NK-92 treated with Interleukin-12 subunit alpha and Interleukin-12 subunit beta, amount 100 ng/mL, for 24 hours (cell line): ENCODE measurements at places on chromosomes 12 and 14.

DNA sequence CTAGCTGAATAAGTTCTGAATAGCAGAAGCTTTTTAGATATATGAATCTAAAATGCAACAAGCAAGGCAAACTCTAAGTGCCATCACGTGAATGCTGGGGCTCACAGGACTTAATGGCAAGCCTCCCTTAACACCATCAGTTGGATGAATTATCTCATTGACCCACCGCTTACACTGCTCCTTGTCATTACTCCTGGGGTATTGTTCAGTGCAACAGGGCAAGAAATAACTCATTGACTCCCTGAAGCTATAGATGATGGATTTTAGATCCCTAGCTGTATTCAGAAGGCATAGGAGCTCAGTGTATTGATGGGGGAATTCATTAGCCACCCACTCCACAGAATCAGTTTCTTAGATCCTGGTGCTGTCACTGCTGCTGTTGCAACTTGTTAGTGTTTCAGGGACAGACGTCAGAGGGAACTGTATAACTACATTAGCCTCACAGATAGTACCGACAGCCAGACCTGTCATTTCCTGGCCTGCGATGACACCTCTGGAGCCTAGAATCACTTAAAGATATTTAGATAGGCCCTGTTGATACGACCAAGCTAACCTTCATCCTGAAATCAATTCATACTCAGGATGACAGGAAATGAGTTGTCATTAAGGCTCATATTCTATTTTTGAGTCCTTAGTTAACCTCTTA, 735.3 kb downstream of the DIO2 start:
- DNase-seq, result no peak

DNA sequence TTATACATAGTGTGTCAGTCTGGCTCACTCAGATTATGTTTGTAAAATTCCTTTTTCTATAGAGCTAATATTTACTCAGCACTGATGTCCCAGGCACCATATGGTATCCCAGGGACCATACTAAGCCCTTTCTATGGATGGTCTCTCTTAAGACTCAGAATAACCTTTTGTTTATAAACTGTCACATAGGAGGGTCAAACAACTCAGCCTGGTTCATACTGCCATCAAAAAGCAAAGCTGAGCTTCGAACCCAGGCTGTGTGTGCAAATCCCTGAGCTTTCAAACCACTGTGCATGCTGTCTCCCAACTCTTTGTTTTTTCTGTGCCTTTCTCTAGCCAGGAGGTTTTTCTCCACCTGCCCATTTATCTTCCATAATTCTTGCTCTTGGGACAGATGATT, 135.6 kb upstream of the ARHGAP5 start:
- no peak for DNase-seq

- no peak for DNase-seq
Observed at GRCh38 chr14:67269298-67270060, 28.2 kb downstream of the PALS1 start.

- DNase-seq, result no peak
Observed at GRCh38 chr14:39381366-39381765, 50.9 kb downstream of the FBXO33 start.

DNA sequence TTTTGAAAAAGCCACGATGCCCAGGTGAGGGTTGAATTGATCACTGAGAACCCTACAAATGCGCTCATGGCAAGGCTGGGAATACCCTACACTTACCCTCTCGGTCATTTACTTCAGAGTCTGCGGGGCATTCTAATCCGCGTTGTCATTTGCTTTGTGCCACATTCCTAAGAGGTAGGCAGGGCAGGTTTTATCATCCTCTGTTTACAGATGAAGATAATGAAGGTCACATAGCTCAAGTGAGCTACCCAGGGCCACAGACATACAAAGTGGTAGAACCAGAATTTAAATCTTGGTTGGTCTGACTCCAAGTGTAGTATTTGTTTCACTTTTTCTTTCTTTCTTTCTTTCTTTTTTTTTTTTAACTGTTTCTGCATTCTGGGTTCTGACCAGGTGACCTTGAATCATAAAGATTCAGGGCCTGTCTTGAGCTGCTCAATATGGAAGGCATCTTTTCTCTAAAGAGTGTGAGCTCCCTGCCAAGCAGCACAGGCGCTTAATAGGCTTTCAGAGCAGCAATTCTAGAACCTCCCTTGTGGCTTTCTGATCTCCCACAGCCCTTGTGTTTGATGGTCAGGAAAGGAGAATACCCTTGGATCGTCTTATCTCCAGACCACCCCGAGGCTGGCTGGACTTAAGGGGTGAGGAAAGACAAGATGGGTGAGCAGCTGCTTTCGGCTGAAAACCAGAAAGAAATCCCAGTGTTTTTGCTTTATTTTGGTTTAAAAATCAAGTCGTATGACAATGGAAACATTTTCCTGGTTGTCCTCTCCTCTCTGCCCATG, 662 bp upstream of the BATF start:
- DNase-seq, result no peak

DNA sequence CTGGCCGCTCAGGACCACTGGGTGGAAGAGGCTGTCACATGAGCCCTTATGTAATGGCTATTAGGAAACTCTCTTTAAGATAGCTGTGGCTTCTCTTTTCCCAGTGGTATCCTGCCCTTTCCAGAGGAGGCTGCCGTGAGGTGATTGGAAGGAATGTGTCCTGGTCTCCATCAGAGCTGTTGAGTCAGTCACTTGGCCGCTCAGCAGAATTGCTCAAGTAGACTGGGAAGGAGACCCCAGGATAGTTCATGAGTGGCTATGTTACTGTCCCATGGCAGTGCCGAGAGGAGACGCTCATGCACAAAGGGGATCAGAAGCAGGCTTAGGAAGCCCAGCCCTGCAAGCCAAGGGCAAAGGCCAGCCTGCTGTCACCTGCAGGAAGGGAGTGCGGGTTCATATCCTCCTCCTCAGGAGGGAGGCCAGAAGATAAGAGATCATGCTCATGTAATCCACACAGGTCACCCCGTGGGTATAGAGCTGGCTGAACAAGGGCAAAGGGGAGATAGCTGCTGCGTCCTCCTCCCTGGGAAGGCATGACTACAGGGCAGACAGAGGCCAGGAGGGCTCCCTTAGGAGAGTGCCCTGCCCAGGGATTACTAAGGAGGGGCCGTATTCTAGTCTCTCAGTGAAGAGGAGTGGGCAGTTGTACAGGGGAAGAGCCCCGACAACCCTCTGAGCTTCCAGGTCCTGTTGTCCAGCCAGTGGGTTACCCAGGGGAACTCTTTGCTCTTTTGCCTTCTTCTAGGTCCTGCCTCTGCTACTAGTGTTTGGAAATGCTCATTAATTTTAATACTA, 137.0 kb upstream of the MAX start:
- DNase-seq, result no peak

- no peak for DNase-seq
Observed at GRCh38 chr12:117100251-117100650, 1.0 kb upstream of the TESC start.

GRCh38 chr14:104600141-104600643, 4.4 kb downstream of the TMEM179 start:
- DNase-seq, result no peak

- DNase-seq, result no peak
Observed at GRCh38 chr12:83823386-83824045, 1089.1 kb downstream of the SLC6A15 start.

- no peak for DNase-seq
Observed at GRCh38 chr12:131510431-131510830, 200.5 kb upstream of the SFSWAP start.

DNA sequence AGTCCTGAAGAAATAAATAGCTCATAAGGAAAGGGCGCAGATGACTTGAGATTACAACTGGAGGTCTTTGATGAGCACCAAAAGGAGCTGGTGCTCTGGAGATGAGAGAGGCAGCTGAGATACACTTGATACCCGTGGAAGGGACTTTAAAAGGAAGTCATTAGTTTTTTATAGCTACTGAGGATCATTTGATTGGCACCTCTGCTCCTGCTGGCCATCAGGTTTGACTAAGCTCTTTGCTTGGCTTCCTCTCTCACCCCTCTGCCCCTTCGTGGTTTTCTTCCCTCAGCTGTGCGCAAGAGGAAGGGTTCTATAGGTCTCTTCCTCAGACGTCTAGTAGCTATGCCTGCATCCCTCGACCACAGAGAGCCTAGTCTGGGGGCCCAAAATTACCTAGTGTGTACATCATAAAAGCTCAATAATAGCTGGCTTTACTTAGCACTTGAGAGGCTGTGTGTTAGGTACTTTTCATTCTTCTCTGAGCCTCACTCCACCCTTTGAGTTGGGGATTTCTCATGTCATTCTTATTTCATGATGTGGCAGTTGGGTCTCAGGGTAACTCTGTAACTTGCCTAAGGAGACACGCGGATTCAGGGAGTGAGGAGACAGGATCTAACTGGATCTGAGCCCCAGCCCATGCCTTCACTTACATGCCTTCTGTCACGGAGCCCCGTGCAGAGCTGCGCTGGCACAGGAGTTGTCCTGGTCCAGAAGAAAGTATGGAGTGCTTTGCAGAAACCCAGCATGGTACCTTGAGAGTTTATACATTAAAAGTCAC, 68.4 kb upstream of the ASPG start:
- no peak for DNase-seq

DNA sequence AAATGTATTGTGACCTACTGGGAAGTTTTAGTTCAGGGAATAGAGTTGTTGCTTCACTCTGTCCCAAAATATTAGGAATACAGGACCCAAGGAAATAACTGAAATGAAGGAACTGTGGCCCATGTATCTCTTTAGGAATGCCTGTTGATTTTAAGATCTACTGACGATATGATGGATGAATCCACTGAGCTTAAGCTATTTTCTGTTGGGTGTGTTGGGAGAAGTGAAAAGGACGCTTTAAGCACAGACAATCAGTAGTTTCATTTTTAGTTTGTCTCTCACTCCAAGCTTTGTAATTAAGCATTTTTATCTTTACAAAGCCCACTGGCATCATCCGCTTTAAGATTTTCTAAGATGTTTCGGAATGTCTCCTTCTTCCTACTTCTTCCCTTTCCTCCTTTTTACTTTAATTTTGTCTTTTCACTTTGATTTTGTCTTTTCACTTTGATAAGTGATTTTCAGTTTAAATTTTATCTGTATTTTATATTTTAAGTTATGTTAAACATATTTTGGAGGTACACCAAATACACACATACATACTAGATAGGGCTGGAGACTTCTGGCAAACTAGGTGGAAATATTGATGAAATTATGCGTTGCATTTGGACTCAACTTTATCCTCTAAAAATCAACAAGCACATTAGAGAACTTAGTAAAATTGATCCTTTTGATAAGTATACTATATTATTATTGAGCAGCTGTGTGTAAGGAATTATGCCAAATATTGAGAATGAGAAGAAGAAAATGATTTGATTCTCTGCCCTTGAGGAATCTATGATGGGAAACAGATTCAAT, 52.3 kb upstream of the USP44 start:
- no peak for DNase-seq

DNA sequence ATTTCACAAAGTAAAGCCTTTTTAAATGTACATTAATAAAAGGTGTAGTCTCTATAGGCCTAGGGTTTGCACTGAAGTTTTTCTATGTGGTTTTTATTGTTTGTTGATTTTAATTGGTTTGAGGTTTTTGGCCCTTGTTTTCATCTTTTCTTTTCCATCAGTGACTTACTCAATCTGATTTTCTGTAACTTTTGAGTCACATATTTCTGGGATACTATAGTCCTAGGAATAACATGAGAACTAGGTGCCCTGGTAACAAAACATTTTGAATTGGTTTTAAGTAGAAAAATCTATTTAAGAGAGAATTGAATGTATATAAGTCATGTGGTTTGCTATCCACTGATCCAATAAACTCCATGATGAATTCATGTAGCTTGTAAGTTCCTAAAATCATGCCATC, 311.9 kb downstream of the CEP128 start:
- no peak for DNase-seq

DNA sequence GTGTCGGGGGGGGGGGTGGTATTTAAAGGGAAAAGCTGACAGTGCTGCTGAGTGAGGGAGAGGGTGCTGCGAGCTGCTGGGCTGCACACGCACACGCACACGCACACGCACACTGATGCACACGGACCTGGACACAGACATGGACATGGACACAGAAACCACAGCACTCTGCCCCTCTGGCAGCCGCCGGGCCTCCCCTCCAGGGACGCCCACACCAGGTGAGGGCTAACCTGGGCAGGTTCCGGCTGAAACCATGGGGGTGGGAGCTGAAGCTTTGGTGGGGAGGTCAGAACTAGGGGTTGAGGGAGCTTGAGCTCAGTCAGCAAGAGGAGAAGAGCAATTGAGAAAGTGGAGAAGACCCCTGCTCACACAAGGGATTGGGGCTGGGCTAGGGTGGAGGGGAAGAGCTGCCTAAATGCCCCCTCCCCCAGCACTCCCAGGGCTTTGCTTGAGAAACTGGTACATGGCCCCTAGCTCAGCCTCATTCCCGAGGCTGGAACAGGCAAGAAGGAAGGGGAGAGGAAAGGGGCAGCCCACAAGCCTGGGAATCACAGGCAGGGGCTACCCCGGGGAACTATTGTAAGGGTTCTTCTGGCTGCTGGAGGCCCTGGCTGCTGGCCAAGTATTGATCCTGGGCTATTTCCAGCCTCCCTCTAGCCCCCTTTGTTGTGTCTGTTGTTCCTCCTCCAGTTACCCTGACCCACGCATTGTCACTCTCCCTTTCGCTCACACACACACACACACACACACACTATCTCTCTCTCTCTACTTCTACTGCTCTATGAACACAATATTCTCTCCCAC, at the start of gene REM2:
Gene REM2, plus strand, starts transcription at position 50 of the 804 bp plus-strand sequence. Its CDS starts 66 bp downstream, at position 116.
- DNase-seq, result no peak

- DNase-seq, result no peak
Observed at GRCh38 chr12:44780221-44780790, 95.8 kb downstream of the NELL2 start.

DNA sequence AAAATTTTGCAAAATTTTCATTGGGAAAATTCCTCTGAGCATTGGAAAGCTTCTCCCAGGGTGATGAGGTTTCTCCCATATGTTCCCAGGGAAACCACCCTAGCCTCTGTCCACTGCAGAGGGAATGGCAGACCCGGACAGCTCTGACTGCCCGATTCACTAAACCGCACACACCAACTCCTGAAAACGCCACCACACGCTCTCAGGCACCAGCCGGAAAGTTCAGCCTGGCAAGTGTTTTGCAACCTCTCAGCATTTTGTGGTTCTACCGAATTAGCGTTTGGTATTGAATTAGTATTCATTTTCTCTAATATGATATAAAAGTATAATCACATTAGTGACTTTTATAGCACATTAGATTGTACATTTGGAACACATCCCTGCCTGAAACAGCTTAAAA, 213.4 kb downstream of the PHETA1 start:
- DNase-seq, result no peak

DNA sequence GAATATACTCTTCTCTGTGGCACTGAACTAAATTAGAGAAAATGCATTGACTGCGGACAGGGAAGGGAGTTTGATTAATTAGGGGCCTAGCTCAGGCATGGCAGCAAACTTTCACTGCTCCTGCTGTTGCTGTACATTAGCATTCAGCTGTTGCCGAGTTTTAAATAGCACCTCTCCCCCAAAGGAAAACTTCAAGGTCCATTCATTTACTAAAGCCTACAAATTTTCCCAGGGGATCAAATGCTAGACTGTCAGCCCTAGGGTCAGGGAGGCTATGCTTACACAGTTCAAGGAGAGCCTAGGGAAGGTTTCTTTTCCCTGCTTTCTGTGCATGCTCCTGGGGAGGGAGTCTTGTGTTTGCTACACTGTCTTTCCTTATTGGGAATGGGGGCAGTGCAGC, 60.0 kb upstream of the GZMB start:
- no peak for DNase-seq
